ENCODE measurements at places on chromosomes 1 and 21. TPM values are rescaled to one million over a fixed set of nuclear protein-coding genes. Genes with fewer than 3 reads are reported as not detected.

CAPN8 gene
- total RNA-seq, result 0.32 TPM

GRCh38 chr1:175172503-175172902 lies 20.1 kb downstream of the KIAA0040 start:
- DNase-seq, result no peak

DNA sequence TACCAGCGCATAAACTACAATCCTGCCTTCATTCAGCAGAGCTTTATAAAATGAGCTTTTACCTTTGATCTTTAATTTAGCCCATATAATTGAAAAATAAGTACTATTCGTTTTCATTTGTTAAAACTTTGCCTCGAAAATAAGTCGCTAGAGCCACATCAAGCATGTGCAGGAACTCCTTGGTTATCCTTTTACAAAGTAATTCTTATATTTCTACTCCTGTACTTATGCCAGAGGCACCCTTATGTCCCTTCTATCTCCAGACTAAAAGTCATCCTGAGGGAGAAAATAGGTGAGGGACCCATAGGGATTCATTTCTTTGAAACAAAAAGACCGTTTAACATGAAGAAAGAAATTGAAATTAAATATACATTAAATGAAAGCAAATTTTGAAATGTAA lies 278.2 kb upstream of the C1orf105 start:
- no peak for DNase-seq

DNA sequence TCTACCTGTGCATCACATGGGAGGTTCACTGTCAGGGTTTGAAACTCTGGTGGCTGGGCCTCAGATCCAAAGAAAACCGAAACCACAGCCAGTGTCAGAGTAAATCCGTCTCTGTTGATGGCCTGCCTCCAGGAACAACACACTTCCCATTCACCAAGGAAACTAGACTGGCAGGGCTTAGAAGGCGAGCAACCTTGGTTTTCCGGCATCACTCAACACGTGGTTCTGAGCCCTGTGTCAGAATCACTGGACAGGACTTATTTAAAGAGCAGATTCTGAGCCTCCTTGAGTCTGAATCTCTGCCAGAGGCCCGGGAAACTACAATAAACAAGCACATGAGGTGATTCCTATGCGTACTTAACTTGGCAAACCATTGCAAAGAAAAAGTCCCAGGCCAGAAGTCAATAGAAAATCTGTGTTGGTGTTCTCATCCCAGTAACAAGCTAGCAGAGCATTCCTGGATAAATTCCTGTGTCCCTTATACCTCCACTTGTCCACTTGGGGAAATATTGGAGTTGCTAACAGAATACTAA lies 70.0 kb downstream of the KCTD3 start:
- no peak for DNase-seq

DNA sequence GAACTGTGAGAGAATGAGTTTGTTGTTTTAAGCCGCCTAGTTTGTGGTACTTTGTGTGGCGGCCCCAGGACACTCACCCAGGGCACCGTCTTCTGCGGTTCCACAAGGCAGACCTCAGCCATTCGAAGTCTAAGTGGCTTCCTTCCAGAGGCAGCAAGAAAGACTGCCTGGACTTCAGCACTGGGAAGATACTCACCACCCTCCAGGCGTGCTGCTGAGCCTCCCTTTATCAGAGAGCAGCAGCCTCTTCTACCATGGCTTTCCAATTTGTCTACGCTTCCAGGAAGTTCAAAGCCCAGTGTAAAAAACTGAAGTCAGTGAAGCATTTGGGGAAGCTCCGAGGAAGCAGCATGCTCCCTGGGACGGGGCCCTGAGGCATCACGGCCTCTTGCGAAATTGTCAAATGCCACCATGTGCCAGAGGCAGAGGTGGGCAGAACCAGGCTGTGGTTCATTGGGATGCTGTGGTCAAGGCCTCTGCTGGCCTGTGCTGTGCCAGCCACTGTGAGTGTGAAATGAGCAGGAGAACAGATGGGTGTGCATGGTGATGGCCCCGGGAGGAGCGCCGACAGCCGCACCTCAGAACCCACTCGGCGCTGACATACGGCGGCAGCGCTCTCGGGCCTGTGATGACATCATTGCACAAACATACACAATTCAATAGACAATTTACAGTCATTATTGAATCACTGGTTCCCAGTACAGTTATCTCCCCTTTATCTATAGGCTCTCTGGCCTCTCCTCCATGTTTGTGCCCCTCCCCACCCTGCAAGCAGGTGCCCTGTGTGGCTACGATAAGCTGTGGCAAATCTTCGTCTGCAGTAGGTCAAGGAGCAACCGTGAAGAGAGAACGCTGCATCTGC lies 110.4 kb downstream of the PDE9A start:
- no peak for DNase-seq

- DNase-seq, result no peak
Measured at GRCh38 chr1:30111431-30111830, 612.0 kb downstream of the MATN1 start.

CLDN17 gene
- total RNA-seq, result not detected

RXFP4 gene
- total RNA-seq, result not detected

DNA sequence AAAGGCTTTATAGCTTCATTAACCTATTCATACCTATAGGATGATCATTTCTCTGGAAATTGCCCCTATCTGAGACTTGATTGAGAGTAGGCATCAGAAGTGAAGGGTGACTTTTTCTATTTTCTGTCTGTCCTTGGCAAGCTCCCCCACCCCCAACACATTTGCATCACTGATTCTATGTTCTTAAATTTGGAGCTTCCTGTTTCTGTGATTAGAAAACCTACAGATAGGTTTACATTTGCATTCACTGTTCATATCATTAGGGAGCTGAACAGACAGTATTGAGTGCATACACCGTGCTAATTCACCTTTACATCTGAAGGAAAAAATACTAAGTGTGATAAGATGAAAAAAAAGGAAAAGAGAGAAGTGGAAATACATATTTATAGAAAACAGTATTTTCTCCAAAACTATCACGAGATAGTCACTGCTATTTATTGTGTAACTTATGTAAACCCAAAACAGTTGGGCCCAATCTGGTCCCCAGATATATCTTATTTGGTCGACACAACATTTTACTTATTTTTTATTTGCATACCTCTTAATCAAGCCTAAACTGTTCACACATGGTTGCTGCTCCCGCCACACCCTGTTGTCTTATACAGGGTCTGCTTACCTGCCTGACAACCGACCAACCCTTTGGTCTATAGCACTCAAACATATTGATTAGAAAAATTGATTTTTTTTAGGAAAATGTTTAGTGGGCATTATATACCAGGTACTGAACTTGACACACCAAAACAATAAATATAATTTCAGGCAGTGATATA lies 218.8 kb downstream of the NTNG1 start:
- DNase-seq, result no peak

DNA sequence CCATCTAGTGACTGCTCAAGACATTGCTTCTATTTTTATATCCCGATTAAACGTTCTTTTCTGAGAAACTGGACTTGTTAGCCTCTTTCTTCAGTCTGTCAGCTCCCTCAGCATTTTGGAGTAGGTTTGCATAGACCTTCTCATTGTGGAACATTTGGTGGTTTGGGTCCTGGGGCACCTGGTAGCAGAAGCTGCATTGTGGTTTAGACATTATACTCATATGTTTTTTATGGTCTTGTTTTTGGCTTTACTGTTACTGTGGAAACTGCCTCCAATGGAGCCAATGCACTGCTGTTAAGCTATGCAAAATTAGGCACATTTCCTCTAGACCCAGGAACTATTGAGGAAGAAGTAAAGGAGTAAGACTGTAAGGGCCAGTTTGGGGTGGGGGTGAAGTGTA lies 36.7 kb upstream of the LRRC8B start:
- DNase-seq, result no peak

OVAAL gene
- not detected for total RNA-seq

DNA sequence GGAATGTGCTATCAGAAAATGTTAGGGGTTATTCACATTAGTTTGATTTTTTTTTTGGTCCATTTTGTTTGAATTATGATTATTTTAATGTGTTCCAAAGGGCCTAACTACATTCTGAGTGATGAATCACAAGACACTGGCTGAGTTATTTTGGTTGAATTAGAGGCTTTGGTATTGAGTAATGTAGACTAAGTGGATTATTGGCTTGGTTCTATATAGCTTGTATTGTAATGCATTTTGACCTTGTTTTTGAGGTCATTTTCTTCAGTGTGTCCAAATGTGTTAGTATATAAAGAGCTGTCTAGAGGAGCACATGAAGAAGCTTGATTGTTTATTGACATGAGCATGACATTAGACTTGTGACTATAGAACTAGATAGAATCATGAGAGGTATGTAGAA lies 3.4 kb downstream of the ZNF326 start:
- DNase-seq, result no peak

DNA sequence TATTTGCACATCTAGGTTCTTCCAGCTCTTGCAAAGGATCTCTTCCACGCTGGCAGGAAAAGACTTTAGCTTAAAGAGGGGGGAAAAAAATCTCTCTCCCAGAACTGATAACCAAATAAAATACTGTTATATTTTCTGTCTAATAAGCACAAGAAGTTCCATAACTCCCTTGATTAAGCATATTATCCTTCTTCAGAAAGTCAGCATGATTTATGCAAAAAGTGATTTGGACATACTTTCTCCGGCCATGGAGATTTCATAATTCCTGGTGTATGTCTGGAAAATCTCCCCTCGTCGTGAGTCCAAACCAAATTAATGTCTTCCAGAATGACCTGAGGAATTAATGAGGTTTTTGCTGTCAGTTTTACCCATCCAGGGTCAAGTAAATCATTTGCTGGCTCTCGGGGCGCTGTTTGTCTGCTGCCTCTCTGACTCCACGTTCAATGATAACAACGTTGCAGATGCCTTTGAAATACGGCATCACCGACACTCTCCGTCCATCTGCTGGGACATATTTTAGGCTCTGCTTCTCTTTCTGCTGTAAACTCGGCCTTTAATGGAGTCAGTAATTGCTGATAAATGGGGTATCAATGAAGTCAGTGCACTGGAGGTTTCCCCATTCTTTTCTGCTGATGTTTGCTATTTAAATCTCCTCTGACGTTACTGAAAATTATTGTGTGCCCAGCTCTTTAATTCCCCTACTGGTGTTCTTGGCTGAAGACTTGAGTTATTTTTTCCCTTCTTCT lies 112.9 kb downstream of the HLX start:
- no peak for DNase-seq

DNA sequence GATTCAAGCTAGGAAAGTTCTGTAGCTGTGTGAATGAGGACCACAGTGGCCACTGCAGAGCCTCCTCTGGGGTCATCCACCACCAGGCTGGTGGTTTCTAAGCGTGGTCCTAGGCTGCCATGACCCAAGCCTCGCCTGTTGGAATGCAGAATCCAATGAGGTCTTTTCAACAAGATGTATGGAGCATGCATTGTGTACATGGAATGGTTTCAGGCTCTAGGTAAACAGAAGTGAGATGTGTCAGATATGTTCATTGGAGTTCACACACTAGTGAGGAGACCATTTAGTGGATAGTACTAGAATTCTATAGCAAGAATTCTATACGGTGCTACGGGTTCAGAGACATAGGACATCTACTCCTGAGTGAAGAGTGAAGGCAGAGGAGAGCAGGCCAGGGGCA lies 10.7 kb downstream of the RNU5D-1 start:
- DNase-seq, result no peak

- DNase-seq, result no peak
Measured at GRCh38 chr1:9238550-9238949, 4.0 kb downstream of the H6PD start.

DNA sequence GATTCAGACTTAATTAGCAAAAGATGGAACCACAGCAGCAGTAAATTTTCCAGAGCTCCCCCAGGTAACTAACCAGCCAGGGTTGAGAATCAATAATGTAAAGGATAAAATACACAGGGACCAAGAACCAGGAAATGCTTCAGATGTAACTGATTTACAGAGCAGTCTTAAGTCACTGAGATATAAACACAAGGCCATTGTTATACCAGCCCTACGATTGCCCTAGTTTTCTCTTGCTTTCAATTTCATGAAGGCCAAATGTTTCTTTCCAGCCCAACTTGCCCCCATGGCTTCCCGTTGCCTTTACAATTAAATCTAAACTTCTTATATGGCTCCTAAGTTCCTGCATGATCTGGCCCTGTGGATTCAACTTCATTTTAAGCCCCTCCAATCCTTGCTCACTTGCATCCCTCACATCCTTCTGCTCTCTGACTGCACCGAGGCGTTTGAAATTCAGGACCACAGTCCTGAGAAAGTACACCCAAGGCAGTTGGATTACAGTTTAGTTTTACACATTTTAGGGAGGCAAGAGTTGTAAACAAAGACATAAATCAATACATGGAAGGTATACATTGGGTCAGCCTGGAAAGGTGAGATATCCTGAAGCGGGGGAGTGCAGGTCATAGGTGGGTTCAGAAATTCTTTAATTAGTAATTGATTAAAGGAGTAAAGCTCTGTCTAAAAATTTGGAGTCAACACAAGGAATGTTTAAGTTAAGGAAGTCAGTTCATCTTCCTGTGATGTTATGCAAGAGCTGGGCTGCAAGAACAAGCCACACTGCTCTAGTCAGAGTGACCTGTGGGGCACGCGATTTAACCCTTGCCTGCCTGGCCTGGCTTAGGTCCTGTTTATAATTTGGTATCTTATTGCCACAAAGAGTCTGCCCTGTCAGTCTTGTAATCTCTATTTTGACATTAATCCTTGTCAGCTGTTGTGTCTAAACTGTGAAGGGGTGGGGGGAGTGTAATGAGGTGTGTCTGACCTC lies 69.9 kb upstream of the COG2 start:
- no peak for DNase-seq

TNFRSF14 gene
- 170 TPM for total RNA-seq

DNA sequence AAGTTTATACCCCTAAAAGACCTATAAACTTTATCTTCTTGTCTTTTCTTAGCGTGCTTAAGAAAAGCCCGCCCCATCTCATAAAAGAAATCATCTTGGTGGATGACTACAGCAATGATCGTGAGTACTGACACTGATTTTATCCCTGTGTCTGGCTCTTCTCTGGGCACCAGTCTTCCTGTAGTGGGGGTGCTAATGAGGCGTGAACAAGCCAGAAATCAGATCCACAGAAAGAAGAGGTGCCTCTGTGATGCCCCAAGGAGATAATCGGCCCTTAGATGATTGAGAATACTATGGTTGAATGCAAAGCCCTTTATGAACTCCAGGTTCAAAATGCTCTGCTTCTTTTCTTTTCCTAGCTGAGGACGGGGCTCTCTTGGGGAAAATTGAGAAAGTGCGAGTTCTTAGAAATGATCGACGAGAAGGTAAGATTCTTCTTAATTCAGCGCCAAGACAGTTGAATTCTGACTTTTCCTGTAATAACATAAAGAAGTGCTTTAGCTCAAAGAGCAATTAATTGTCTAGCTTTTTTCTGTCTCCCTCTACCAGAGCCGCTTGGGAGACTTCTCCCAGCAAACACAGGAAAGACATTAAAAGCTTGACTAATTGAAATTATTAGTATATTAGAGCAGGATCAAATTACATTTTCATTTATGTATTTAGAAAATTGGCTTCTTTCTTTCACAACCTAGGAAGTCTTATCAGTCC lies 169.4 kb downstream of the GALNT2 start:
- no peak for DNase-seq

- no peak for DNase-seq
Measured at GRCh38 chr1:44512313-44512885, 107.3 kb downstream of the RNF220 start.
